Activated T-helper 17 cell treated with anti-CD3 and anti-CD28 coated beads, Interleukin-2, amount 50 U/mL, for 72 hours (primary cell): ENCODE measurements at places on chromosomes 4 and X. TPM values are rescaled to one million over a fixed set of nuclear protein-coding genes. Genes with fewer than 3 reads are reported as not detected.

SCRG1 gene
- not detected for total RNA-seq

DNA sequence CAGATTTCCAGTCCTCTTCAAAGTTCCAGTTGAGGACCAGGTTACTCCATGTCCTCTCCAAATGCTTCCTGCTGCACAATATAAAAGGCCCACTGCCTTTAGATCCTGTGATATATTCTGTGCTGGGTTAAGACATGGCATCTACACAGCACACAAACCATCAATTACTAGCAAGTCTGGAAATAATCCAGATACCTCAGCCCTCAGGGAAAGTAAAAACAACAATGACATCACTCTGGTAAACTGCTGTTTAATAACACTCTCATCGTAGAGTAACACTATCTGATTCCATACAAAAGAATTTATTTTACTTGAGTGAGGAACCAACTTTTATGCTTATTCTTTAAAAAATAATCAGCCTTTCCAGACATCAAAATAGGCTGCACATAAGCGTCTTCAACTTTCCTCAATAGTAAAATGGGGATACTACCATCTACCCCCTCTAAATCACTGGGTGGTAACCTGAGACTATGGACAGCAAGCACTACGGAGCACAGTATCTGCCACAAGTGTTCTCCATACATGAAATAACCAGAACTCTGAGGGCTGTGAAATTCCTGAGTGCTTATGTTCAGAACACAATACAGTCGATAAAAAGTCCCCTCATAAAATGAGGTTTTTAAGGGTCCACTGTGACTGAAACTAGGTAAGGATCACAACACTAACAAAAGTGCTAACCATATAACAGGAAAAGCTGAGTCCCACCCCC, 53.4 kb downstream of the ABCG2 start:
- no peak for ATAC-seq

ETDB gene
- total RNA-seq: not detected

- no peak for ATAC-seq
These were observed 267.1 kb downstream of the ARHGAP24 start for GRCh38 chr4:85741921-85742591.

- ATAC-seq: no peak
These were observed 4.0 kb downstream of the TMEM164 start for GRCh38 chrX:110006821-110007375.

DNA sequence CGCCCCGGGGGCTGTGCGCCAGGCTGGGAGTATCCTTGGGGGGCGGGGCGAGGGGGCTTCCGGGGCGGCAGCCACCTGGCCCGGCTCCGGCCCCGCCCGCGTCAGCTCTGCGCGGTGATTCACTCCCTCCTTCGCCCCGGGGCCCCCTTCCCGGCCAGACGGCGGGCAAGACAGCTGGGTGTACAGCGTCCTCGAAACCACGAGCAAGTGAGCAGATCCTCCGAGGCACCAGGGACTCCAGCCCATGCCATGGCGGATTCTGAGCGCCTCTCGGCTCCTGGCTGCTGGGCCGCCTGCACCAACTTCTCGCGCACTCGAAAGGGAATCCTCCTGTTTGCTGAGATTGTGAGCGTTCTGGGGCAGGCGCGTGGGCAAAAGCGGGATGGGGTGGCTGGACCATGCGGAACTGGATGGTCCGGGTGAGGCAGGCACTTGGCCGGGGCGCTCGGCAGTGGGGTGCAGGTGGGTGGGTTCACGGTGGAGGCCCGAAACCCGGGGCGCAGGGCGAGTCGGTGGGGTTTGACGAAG, at the start of gene PLP2:
TSS of gene PLP2 (plus strand) at position 147 of the 528 bp plus-strand sequence. CDS start at position 250, 103 bp downstream.
- peak; percentile 72 for ATAC-seq

DNA sequence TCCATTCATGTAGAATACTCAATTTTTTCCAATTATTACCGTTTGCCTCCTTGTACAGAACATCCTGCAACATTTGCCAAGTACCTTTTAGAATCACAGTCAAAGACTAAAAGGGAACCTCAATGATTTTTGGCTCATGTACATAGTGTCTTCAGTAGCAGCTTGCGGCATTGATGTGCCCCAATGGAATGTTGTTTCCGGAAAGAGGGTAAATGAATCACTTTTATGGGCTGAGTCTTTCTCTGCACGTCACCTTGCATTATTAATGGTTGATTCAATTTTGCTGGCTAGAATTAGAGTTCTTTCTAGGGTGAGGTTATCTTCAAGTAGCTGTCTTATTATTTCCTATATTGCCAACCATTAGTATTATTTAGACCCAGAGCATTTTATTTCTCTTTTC, 116.9 kb upstream of the GABRA2 start:
- ATAC-seq: no peak

DNA sequence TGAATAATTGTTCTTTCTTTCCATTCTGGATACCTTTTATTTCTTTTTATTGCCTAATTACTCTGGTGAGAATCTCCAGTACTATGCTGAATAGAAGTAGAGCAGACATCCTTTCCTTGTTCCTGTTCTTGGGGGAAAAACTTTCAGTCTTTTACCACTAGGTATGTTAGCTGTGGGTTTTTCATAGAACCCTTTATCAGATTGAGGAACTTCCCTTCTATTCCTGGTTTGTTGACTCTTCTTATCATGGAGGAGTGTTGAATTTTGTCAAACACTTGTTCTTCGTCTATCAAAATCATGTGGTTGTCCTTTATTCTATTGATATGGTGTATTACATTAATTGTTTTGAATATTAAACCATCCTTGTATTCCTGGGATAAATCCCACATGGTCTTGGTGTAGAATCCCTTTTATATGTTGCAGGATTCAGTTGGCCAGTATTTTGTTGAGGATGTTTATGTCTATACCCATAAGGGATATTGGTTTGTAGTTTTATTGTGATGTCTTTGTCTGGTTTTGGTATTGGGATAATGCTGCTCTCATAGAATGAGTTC, 23.6 kb downstream of the SH3BP2 start:
- ATAC-seq: no peak

- ATAC-seq: no peak
These were observed 44.9 kb downstream of the GAK start for GRCh38 chr4:887034-887763.

- peak; percentile 3 for ATAC-seq
These were observed 52.3 kb upstream of the FAM9C start for GRCh38 chrX:13096728-13097127.

GRCh38 chrX:16578218-16578617, 71.7 kb upstream of the S100G start:
- no peak for ATAC-seq

ATP5ME gene
- 96.5 TPM for total RNA-seq

ADH1A gene
- total RNA-seq: not detected

DOCK11 gene
- total RNA-seq: 45.5 TPM

DNA sequence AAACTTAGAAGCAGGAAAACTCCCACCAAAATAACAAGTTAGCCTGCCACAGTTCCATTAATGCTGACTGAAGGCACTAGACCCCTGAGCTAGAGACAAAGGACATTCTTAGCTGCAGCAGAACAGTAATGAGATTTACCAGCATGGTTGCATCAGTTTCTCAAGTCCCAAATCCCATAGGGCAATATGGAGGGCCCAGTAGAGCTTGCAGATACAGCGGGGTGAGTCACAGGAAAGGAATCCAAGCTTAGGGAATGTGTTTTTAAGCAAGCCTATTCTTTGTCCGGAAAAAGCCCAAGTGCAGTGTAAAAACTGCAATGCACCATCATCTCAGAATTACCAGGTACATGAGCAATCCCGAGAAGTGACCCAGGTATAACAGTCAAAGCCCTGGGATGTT, 51.3 kb upstream of the EXOC1L start:
- no peak for ATAC-seq

- ATAC-seq: no peak
These were observed 155.8 kb downstream of the PPP3CA start for GRCh38 chr4:101191302-101192098.

- ATAC-seq: peak; percentile 23
These were observed 11.9 kb downstream of the ENPEP start for GRCh38 chr4:110487873-110488272.

DNA sequence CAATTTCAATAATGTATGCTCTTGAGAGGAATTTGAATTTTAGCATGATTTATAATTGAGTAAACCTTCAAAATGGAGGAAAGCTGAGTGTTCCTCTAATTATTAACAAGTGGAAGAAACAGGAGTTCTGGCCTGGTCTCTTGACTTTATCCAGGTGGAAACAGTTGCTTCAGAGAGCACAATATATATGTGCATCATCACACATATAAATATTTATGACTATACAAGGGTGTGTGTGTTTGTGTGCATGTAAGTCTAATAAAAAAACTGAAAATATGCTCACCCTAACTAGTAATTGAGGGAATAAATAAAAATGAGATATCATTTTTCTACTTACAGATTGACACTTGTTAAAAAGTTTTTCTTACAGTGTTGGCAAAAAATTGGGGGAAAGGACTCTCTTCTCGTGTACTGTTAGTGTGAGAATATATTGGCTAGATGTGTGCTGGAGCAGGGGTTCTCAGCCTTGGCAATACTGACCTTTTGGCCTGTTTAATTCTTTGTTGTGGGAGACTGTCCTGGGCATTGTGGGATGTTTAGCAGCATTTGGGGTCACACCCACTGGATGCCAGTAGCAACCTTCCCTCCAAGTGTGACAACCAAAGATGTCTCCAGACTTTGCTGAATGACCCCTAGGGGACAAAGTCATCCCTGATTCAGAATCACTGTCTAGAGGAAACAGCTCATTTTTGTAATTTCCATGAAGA, 20.8 kb upstream of the HERC5 start:
- no peak for ATAC-seq

DNA sequence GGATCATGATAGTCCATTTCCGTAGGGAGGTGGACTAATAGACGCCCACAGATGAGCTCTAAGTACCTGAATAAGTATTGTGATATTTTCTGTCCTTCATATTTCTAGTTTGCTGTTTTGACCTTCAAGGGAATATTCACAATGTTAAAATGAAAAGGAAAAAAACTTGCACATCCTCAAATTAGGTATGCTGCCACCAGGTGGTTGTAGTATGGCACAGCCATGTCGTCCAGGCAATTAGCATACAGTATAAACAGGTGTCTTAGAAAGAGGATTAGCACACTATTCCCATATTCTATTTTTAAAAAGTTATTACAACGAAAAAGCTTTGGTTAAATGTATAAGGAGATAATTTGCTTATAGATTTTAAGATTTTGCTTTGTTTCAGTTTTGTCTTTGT, 802.0 kb downstream of the RPA4 start:
- no peak for ATAC-seq

GRCh38 chrX:133921764-133922389, 63.5 kb downstream of the GPC3 start:
- no peak for ATAC-seq

GRCh38 chrX:16120431-16120830, 2.9 kb upstream of the GRPR start:
- ATAC-seq: no peak

GRCh38 chr4:57442831-57443291, 332.7 kb upstream of the IGFBP7 start:
- no peak for ATAC-seq

GRCh38 chr4:11543706-11544105, 115.0 kb upstream of the HS3ST1 start:
- no peak for ATAC-seq

GRCh38 chr4:177967328-177967727, 525.1 kb upstream of the AGA start:
- ATAC-seq: no peak

CCDC110 gene
- total RNA-seq: 1.2 TPM

SLC6A14 gene
- total RNA-seq: not detected

AKAP4 gene
- total RNA-seq: not detected

WDR17 gene
- total RNA-seq: 2.9 TPM

- ATAC-seq: no peak
These were observed 108.1 kb downstream of the ANXA3 start for GRCh38 chr4:78659665-78660064.

DNA sequence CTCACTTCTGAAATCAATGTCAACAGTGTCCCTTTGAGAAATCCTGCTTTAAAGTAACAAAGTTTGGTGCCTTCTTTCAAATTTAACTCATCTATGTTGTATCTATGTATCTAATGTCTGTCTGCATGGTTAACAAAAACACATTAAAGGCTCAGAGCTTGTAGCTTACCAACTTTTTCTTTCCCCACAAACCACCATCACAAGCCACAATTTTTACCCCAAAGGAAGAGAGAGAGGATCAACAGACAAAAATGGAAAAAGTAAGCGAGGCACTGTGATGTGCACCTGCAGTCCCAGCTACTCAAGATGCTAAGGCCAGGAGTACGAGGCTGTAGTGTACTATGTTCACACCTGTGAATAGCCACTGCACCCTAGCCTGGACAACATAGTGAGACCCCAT, 17.2 kb downstream of the ATRX start:
- ATAC-seq: no peak

DNA sequence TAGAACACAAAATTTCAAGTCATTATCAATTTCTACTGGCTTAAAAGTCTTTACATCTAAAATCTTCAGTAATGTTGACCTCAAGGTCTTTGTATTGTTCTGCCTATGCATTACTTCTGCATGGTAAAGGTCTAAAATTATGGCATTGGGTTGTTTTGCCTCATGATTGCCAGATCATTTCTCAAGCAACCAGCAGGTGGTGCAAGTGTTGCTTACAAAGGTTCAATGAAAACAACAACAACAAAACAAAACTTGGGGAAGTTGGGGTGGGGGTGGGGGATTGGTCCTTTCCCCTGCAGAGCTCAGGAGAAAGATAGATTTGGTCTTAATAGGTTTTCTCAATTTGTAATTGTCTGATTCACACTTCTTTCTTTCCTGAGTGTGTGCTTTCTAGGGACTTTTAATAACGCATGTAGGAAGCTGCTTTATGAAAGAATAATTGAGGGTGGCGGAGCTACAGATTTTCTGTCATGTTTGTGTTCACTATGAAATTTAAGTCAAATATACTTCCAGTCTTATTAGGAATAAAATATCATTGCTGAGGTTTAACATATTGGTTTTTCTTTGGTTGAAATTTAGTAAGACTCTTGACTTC, 145.1 kb downstream of the COL4A5 start:
- ATAC-seq: no peak

- ATAC-seq: no peak
These were observed 139.2 kb upstream of the ANK2 start for GRCh38 chr4:112910109-112910736.

ACE2 gene
- total RNA-seq: 0.16 TPM

GRCh38 chr4:110668463-110669235, 45.8 kb upstream of the PITX2 start:
- ATAC-seq: no peak

UGT2B7 gene
- total RNA-seq: not detected

- no peak for ATAC-seq
These were observed 166.0 kb upstream of the ARX start for GRCh38 chrX:25181775-25182174.

C1GALT1C1 gene
- 35.1 TPM for total RNA-seq

OTUD6A gene
- total RNA-seq: not detected

GRCh38 chrX:31236231-31236630, 164.4 kb upstream of the FTHL17 start:
- no peak for ATAC-seq

DNA sequence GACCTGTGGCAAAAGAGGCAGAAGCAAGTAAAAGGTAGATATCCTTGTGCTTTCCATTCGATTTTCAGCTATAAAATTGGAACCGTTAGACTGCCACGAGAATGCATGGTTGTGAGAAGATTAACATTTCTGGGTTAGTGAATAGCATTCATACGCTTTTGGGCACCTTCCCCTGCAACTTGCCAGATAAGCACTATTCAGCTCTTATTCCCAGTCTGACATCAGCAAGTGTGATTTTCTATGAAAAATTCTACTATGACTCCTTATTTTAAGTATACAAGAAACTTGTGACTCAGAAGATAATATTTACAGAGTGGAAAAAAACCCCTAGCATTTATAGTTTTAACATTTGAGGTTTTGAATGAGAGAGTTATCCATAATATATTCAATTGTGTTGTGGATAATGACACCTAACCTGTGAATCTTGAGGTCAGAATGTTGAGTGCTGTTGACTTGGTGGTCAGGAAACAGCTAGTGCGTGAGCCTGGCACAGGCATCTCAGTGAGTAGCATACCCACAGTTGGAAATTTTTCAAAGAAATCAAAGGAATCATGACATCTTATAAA, 3.9 kb downstream of the FGB start:
- no peak for ATAC-seq
